ENCODE measurements at places on chromosomes 4 and X. TPM values are rescaled to one million over a fixed set of nuclear protein-coding genes. Genes with fewer than 3 reads are reported as not detected.
A peak's percentile ranks its signal among the peaks of the same experiment; 100 is the strongest.

Gene HSFX2
- not detected for total RNA-seq

Gene MAGEA12
- not detected for total RNA-seq

Gene FAM9B
- not detected for total RNA-seq

Gene SLC9B1
- total RNA-seq: 1.6 TPM

Gene GCNA
- 4.8 TPM for total RNA-seq

Gene STAP1
- 0.88 TPM for total RNA-seq

Gene LDB2
- 91.5 TPM for total RNA-seq

Gene TLR1
- total RNA-seq: 18.1 TPM

- DNase-seq: no peak
Measured at GRCh38 chrX:150185766-150186165, 177.4 kb upstream of the MAMLD1 start.

GRCh38 chr4:3636646-3637320 lies 104.6 kb upstream of the LRPAP1 start:
- no peak for DNase-seq

- DNase-seq: no peak
Measured at GRCh38 chr4:73593631-73594241, 26.5 kb downstream of the RASSF6 start.

GRCh38 chr4:86976801-86977485 lies 42.1 kb downstream of the AFF1 start:
- DNase-seq: no peak

DNA sequence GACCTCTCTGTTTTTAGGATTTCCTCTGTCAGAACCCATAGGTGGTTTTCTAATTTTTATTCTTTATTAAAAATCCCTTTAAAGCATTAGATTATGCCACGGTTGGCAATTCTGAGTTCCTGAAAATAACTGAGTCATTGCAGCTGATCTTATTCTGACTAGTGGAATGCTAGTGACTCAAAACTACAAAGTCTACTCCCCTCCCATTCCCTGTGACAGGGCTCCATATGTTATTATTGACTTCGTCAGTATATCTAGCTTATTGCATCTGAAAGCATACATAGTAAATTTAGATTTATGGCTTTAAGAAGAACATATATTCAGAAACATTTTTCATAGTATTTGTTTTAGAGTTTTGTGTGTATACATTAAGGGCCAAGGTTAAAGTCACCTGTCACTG lies 38.5 kb downstream of the HERC3 start:
- no peak for DNase-seq

GRCh38 chr4:168843635-168844034 lies 166.4 kb downstream of the CBR4 start:
- DNase-seq: no peak

- DNase-seq: no peak
Measured at GRCh38 chr4:123506011-123506695, 109.6 kb downstream of the SPRY1 start.

- DNase-seq: peak; percentile 81
Measured at GRCh38 chr4:24470666-24471485, 113.5 kb downstream of the DHX15 start.

DNA sequence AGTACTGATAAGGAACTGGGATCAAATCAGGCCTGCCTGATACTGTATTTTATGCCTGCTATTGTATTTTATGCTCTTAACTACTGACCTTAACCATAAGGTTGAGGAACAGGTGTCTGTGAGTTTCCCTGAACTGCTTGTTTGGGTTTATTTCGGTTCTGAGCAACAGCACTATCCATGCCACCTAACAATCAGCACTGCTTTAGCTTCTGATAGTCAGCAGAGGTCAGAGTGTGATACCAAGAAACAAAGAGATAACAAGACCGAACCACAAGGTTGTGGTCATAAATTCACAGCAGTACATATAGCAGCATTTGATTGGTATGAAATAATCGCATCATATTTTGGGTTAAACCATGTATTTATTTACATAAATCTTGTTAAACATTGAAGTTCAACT lies 362.2 kb downstream of the FGF13 start:
- DNase-seq: no peak

DNA sequence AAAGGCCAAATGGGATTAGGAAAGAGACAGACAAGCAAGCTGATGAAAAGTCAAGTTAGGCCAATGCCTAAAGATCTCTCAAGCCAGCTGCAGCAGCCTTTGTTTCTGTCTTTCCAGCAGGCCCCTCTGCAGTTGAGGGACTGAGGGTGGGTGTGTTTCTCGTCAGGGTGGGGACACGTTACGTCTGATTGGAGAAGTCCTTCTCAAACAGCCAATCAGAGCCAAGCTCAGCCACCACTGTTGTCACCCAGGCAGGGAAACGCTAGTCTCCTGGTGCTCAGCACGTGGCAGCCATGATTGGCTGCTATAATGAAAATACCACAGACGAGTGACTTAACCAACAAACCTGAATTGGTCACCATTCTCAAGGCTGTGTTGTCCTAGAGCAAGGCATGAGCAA lies 177.1 kb upstream of the LCORL start:
- no peak for DNase-seq

GRCh38 chr4:93896516-93896915 lies 68.0 kb downstream of the ATOH1 start:
- no peak for DNase-seq

DNA sequence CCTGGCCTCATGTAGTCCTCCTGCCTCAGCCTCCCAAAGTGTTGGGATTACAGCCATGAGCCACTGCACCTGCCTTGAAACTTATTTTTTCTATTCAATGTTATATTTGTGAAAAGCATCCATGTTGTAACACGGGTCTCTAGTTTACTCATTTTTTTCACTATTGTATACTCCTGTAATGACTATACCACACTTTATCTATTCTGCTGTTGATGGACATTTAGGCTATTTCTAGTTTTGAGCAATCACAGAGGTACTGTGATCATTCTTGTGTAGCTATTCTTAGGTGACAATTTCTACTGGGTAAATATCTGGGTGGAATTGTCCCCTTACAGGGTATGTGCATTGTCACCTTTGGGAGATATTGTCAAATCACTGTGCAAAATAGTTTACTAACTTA lies 3.6 kb downstream of the DRP2 start:
- no peak for DNase-seq

GRCh38 chr4:28278676-28279075 lies 1418.0 kb downstream of the STIM2 start:
- DNase-seq: no peak

DNA sequence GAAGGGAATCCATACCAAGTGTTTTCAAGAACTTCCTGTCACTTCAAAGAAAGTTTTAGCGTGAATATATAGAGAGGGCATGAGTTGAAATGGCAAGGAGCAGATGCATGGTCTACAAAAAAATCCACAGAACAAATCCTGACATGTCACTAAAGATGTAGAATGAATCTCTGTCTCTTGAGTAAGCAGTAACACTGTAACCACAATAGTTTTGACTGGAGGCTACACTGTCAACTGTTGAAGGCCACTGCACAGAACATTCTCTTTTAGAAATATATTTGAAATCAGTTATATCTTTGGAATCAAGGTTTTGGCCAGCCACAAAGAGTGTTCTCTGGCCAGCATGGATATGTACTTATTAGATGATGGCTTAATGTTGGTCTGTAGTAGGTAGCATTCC lies 83.8 kb downstream of the VCX3B start:
- no peak for DNase-seq

GRCh38 chrX:68415316-68415715 lies 18.0 kb downstream of the OPHN1 start:
- peak; percentile 70 for DNase-seq

Data from aorta (tissue), 5 donors.